Stimulated activated CD8-positive, alpha-beta memory T cell treated with anti-CD3 and anti-CD28 coated beads, Interleukin-7, amount 100 ng/mL, for 48 hours (primary cell): ENCODE measurements at places on chromosomes 1 and 21.
A peak's percentile ranks its signal among the peaks of the same experiment; 100 is the strongest.

DNA sequence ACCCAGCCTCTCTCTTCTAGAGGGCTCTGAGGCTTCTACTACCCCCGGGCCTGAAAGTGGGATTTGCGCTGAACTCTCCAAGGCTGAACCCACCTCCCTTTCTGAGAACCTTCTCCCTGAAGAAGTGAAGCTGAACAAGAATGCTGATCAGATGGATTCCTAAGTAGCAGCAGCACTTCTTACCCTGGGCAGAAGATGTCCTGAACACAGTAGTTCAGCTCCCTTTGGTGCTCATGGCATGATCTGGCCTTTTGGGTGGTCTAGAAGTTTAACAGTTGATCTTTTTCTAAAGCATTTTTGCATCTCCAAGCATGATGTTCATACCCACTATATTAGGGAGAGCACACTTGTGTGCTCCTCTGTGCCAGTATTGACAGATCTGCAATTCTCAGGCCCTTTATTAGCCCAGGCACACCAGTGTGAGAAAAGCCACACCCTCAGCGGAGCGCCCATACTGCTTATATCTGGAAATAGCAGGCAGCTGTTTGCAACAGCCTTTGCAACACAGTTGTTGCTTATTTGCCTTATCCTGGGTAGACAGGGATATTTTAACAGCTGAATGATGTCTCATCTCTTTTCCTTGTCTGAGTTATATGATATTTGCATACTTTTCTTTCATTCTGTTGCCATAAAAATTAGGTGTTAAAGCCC lies 34.2 kb downstream of the CNN3 start:
- DNase-seq = no peak

GRCh38 chr1:231899713-231900435 lies 273.3 kb downstream of the DISC1 start:
- no peak for DNase-seq

- DNase-seq = no peak
Observed at GRCh38 chr1:153470707-153471106, 10.3 kb upstream of the S100A7 start.

- DNase-seq = no peak
Observed at GRCh38 chr1:32925403-32926162, 24.4 kb upstream of the TMEM54 start.

GRCh38 chr1:160781914-160782689 lies 13.9 kb upstream of the LY9 start:
- DNase-seq = no peak

GRCh38 chr1:204357551-204358490 lies 1.9 kb downstream of the PLEKHA6 start:
- DNase-seq = no peak

GRCh38 chr21:44892536-44893277 lies 19.2 kb upstream of the PTTG1IP start:
- DNase-seq = no peak

- no peak for DNase-seq
Observed at GRCh38 chr21:44390886-44391285, 37.5 kb downstream of the TRPM2 start.

- no peak for DNase-seq
Observed at GRCh38 chr1:7508052-7508933, 262.8 kb upstream of the VAMP3 start.

- DNase-seq = no peak
Observed at GRCh38 chr1:36912365-36912865, 121.9 kb downstream of the GRIK3 start.

- no peak for DNase-seq
Observed at GRCh38 chr1:5709461-5709975, 282.7 kb downstream of the NPHP4 start.

- no peak for DNase-seq
Observed at GRCh38 chr1:20849100-20849499, 62.0 kb upstream of the HP1BP3 start.

- peak; percentile 81 for DNase-seq
Observed at GRCh38 chr1:34865981-34866761, 6.6 kb upstream of the SMIM12 start.

- DNase-seq = no peak
Observed at GRCh38 chr1:72516264-72516663, 233.9 kb upstream of the NEGR1 start.

- no peak for DNase-seq
Observed at GRCh38 chr1:185350027-185350442, 33.0 kb upstream of the IVNS1ABP start.

GRCh38 chr1:14677292-14677971 lies 78.9 kb downstream of the KAZN start:
- DNase-seq = no peak

DNA sequence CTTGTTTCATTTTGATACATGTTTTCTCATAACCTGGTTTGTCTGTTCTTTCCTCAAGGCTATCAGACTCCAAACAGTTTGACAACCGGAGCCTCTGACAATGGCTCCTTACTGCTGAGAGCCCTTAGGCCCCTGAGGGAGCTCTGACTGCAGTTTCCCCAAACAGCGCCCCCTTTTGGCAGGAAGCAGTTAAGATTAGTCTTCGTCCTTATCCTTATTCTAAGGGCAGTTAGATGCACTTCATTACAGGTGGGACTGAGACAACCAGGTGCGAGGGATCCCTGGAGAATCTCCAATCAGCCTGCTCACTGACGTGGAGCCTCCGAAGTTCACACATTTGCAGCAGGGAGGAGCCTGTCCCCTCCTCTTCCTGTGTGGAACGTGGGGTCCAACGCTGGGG lies 393.1 kb downstream of the BRINP3 start:
- no peak for DNase-seq

- no peak for DNase-seq
Observed at GRCh38 chr1:156815961-156816422, 656 bp downstream of the SH2D2A start.

GRCh38 chr1:12618965-12619791 lies 1.2 kb upstream of the DHRS3 start:
- DNase-seq = peak; percentile 67

DNA sequence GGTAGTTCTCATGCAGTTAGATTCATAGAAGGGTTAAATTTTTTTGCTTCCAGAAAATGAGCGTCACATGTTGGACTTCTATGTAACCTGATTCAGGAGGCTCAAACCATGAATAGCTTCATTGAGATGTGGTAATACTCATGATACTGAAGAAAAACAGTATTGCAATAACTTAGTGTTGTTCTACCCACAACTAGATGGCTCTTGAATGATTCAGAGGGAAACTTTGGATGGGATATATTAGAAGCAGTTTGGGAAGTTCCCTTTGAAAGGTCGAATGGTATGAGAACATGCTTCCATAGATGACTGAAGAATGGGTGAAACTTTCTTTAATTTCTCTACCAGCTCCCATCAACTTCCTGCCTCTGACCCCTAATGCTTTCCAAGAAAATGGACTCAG lies 211.7 kb upstream of the PTGFR start:
- no peak for DNase-seq

DNA sequence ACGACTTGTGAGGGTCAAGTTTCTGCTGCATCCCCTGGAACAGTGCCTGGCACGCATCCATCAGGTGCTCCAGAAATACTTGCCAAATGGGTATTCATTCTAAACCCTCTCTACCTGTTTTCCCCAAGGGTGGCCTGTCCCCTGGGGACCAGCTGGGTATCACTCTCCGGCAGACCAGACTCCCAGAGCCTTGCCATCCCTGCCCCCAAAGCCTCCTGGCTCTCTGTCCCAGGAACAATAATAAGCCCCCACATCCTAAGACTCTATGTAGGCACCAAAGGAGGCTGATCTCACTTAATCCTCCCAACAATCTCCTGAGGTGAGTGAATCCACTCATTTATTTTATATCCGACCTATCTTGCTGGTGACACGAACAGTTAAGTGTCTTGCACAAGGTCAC lies 96.7 kb downstream of the MRPL37 start:
- no peak for DNase-seq

- DNase-seq = no peak
Observed at GRCh38 chr1:144101397-144102045, 129.7 kb upstream of the FAM72C start.

DNA sequence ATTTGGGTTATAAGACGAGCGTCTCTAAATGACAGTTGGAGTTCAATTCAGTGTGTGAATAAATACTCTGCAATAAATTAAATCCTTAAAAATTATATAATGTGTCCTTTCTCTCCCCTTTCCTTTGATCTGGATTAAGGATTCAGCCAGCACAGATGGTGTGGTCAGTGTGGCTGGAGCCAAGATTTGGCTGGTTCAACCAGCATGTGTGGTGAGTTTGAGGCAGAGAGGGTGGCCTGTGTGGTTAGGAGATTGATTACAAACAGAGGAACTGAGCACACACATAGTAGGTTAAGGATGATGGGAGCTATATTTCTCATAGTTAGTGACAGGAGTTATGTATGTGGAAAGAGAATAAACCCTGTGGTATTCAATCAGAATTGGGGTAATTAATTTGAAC lies 14.2 kb upstream of the AMIGO1 start:
- DNase-seq = no peak

- no peak for DNase-seq
Observed at GRCh38 chr1:179001451-179001850, 24.2 kb upstream of the FAM20B start.

DNA sequence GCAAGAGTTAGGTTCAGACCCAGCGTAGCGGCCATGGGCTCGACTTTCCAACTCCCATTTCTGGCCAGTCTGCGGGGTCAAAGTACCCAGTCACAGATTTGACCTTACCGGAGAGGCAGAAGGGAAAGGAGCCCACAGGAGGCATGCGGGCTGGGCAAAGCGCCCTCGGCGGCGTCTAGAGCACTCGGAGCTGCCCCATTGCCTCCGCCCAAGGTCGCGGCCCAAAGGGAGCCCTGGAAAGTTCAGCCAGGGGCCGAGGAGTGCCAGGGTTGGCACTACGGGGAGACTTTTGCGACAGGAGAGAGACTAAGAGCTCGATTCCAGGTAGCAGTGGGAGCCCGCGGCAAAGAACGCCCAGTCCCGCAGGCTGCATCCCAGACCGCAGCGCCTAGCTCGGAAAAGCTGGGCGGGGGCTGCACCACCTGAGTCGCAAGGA lies 896 bp downstream of the KANK4 start:
- no peak for DNase-seq

- DNase-seq = peak; percentile 56
Observed at GRCh38 chr1:172845371-172845770, 186.5 kb downstream of the FASLG start.

GRCh38 chr21:34808569-34809204 lies 139.9 kb downstream of the CLIC6 start:
- DNase-seq = no peak

DNA sequence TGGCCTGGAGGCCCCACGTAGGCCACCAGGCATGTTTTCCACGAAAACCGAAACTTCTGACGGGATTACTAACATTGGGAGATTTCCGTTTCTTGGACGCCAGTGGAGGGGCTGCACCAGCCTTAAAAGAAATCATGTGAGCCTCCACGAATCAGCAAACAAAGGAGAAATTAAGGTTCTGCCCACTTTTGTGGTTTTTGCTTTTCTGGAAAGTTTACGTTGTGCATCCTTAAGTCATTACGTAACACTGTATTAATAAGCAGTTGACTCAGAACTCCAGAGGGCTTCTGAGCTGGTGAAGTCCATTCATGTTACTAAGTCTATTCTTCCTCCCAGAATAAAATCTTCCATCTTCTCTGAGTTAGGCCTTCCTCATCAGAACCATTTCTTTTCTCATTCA lies 168.5 kb downstream of the PSMG1 start:
- DNase-seq = no peak

GRCh38 chr1:20731057-20731991 lies 1.2 kb downstream of the SH2D5 start:
- DNase-seq = no peak

DNA sequence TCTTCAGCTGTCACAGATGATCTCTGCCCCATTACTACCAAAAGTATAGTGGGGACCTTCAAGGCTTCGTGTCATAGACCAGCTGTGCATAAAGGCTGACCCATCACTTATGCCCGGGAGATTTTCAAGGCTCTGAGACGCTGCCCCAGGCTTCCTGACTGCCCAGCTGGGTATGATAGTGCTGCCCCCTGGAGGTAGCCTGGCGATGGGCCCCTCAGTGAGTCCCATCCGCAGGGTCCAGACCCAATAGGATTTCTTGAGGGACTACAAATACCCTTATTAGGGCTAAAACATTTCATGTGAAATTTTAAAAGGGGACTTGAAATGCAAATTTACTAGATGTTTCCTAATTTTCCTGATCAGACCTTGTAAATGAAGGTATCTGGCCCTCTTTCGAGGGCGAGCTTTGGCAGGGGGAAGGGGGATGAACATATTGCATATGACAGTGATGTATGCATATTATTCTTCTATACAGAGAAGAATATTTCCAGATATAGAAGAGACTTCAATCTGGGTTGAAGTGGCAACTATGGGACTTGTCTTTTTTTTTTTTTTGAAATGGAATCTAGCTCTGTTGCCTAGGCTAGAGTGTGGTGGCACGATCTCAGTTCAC lies 11.7 kb upstream of the FCMR start:
- DNase-seq = no peak

DNA sequence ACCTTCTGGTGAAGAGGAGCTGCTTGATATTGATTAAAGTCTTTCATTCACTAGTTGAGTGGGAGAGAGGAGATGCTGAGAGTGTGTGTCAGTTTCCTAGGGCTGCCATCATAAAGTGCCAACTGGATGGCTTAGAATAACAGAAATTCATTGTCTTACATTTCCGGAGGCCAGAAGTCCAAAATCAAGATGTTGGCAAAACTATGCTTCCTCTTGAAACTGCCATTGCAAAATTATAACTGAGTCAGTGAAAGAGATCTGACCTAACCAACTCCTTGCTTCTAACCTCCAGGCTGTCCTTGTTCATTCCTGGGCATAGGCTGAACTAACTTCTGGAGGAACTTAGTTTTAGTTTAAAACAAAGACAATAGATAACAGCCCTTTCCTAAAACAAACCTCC lies 47.1 kb downstream of the PTGS2 start:
- DNase-seq = no peak

DNA sequence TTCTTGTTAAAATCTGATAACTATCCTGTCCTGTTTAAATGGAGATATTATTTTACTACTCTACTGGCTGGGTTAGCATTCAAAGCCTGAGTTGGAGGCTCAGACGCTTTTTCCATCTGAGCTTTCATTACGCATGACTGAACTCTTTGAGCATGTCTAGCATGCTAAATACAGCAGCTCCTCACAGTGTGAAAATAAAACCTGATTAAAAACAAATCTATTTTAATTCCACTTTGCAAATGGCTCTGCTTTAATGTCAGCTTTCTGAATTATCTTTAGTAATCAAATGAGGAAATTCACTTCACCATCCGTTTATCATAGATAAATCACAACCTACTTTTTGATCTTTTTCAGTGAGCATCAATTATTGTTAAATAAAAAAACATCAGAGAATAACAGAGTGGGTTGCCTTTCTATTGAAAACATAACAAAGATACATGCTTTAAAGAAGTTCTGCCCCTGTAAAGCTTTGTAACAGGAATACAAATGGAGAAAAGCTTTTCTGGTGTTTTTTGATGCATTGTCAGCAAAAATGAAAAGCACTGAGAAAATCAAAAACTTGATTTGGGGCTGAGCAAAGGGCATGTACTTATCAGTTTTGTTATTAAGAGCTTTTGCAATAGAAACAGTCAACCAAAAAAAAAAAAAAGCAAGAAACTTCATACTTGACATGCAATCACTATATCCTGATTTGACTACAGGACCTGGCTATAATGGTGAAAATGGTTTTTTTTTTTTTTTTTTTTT lies 3.5 kb upstream of the SPEN start:
- DNase-seq = no peak

GRCh38 chr1:113732802-113733201 lies 26.5 kb downstream of the PHTF1 start:
- DNase-seq = no peak

- no peak for DNase-seq
Observed at GRCh38 chr1:5611851-5612250, 380.4 kb downstream of the NPHP4 start.
